Activated T-cell treated with anti-CD3 and anti-CD28 coated beads, Interleukin-2, amount 50 U/mL, for 72 hours (primary cell): ENCODE measurements at places on chromosomes 6 and 20.

GRCh38 chr6:26514984-26515383 lies 14.9 kb downstream of the BTN1A1 start:
- no peak for DNase-seq

DNA sequence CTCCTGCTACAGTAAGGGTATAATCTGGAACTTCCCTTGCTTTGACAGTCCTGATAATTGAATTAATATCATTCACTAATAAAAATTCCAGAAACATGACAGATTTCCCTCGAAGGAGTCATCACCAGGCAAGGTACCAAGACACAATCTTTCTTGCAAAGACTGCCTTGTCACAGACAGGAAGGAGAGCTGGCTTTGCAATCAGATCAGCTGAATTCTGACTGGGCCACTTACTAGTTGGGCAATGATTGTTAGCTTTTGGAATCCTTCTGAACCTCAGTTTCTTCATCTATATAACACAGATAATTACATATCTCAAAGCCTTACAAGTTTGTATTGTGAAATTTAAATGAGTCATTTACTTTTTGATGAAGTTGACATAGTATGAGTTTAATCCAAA lies 344.2 kb downstream of the RFPL4B start:
- no peak for DNase-seq

DNA sequence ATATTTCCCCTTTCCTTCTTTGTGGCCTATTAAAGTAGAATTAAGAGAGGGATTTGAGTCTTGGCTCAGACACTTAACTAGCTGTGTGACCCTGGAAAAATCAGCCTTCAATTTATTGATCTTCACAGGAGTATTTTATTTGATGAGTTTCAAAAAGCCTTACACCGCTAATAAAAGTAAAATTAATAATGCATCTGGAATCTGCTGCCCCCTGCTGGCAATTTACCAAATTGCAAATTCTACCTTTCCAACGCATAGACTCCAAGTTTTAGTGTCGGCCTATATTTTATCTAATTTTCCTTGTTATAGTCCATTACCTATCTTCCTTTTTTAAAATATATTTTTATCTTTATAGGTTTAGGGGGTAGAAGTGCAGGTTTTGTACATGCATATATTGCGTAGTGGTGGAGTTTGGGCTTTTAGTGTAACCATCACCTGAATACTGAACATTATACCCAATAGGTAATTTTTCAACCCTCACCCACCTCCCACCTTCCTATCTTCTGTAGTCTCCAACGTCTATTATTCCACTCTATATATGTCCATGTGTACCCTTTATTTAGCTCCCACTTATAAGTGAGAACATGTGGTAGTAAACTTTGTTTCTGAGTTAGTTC lies 46.3 kb downstream of the GOPC start:
- peak; percentile 21 for DNase-seq

GRCh38 chr6:156779206-156780094 lies 2.3 kb downstream of the ARID1B start:
- DNase-seq, result peak; percentile 76

DNA sequence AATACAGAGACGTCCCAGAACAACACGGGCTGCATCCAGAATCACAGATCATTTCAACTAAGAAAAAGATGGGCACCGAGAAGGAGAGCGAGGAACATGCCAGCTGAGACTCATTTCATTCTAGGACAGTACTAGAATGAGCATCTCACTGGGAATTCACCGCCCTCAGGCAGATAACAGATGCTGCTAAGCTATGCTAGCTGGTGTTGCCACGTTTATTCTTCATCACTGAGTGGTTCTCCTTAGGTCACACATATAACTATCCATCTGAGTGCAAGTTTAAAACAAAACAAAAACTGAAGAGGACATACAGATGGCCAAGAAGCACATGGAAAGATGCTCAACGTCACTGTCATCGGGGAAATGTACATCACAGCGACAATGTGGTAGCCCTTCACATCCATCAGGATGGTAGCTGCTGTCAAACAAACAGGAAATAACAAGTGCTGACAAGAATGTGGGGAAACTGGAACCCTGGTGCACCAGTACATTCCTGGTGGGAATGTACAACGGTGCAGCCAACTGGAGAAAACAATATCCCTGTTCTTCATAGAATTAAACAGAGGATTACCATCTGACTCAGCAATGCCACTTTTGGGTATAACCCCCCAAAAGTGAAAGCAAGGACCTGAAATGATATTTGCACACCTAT lies 97.6 kb downstream of the SLC22A23 start:
- DNase-seq, result no peak

DNA sequence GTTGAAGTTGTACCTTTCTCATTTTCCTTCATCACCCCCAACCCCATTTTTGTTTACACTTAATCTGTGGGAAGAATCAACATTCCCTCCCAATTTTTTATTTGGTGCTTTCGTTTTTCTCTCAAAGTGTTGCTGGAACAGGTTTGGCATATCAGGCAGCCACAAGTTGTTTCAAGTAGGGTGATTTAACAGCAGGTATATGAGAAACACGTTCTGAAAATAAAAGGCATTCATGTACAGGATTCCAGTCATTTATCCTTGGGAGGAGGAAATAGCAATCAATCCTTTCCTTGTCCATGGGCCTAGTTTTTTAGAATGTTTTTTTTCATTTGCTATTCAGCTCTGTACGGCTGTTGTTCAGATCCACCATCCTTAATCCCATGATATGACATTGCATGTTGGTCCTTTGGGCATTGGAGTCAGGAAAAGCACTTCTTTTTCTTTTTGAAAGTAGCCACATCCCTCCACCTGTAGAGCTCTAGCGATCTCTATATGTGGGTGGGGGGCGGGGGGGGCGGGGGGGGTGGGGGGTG lies 120.2 kb downstream of the JARID2 start:
- no peak for DNase-seq

DNA sequence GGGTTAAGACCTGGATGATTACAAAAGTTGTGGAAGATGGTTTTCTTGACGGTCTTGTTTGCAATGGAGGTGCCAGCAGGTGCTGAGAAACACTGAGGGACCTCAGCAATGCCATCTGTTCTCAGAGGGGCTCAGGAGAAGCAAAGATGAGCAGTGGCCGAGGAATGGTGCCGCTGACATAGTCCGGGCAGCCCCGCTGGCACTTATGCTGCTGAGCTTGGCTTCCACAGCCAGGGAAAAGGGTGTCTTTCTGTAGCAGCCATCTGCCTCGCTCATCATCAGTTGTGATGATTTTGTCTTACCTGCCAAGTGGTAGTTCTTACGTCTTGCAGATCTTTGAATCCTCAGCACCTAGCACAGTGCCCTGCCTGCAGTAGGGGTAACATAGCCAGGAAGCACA lies 55.7 kb downstream of the PPP1R14C start:
- DNase-seq, result no peak

DNA sequence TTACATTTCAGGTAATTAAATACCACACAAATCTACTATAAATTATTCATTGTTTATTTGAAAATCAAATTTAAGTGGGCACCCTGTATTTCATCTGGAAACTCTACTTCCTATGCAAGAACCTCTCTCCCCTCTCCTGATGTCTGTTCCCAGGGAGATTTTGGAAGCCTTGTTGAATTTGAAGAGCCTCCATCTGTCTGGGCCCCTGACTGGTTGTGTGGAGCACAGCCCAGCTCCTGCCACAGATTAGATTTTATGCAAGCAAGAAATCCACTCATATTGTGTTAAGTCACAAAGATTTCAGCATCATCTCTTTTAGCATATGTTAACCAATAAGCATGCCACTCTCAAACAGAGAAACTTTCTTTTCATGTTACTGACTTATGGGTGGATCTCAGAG lies 451.2 kb downstream of the TFAP2B start:
- DNase-seq, result no peak

- peak; percentile 84 for DNase-seq
These were observed 961 bp downstream of the RRBP1 start for GRCh38 chr20:17680836-17681725.

GRCh38 chr6:165735065-165735464 lies 72.0 kb upstream of the PDE10A start:
- DNase-seq, result no peak
